WERI-Rb-1 (cell line): ENCODE measurements at places on chromosomes 11 and 22.

GRCh38 chr11:79937676-79938334, 497.0 kb upstream of the TENM4 start:
- no peak for DNase-seq

DNA sequence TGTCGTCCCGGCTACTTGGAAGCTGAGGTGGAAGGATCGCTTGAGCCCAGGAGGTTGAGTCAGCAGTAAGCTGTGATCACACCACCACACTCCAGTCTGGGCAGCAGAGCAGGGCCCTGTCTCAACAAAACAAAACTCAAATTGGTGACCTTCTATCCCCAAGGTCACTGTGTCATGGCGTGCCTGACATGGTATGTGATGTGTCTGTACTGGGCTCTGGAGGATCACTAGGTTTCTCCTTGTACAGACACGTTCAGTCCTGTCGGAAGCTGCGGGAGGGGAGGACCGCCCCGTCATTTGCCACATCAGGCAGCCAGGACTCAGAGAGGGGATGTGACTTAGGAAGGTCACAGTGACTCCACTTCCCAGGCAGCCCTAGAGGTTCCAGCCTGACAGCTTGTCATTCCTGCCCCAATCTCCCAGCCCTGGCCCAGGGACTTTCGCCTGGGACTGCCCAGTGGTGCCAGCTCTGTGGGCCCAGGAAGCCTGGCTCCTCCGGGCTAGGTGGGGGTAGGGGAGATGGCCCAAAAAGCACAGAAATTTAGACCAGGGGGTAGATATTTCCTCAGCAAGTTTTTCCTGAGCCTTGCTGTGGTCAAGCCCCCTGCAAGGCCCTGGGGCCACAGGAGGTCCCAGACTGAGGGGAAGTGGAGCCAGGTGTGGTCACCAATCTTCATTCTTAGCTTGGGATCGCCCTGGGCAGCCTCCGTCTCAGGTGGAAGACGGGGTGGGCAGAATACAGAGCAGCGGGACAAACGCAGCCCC, 53.2 kb downstream of the TRIOBP start:
- DNase-seq: no peak

DNA sequence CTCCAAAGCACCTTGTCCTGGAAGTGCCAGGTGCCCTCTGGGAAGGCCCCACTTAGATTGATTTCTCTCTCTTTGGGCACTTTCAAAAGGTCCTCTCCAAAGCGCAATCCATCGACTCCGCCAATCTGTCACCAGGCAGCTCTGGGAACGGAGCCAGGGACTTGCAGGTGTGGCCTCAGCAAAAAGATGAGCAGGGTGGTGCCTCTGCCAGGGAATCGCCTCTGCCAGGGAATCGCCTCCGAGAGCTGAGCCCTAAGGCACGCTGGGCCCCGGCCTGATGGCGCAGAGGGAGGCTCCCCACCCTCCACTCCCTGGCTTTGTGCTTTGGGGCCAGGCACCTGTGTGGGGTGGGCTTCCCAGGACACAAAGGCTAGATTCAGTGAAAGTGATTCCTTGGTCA, 1391.3 kb downstream of the TBC1D22A start:
- DNase-seq: no peak

- peak; percentile 68 for DNase-seq
These were observed 2.5 kb downstream of the CDC42EP2 start for GRCh38 chr11:65317025-65317786.

DNA sequence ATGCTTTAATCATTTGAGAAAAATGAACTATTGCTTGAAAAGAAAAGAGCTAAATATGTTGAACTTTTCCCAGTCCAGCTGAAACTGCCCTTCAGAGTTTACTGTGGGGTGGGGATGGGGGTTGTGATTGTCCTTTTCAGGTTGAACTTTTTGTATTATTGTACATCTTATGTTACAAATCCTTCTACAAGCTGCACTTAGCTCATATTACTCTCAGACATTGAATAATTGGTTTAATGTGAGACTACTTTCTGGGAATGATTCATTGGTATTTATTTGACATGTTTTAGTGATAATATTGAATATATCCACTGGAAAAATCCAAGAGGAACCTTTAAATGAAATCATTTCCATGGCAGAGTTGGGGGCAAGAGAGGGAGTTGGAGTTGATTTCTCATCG, 84.9 kb downstream of the ATXN10 start:
- no peak for DNase-seq

GRCh38 chr22:32868946-32869345, 67.4 kb downstream of the TIMP3 start:
- DNase-seq: no peak

GRCh38 chr22:31651664-31652063, 10.4 kb downstream of the PISD start:
- no peak for DNase-seq

DNA sequence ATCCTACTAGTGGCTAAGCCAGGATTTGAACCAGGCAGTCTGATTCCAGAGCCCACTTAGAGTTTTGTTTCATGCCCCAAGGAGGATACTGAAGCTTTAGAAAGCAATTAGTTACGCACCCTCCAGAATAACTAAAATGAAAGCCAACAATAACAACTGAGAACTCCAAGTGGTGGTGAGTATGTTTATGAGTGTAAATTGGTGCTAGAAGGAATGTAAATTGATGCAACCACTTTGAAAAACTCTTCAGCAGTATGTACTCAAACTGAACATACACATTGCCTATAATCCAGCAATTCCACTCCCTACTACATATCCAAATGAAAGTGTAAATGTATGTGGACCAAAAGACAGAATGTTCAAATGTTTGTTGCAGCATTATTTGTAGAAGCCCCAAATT, 6.7 kb upstream of the ARL14EP start:
- DNase-seq: no peak

- DNase-seq: peak; percentile 71
These were observed 2.9 kb upstream of the SGSM1 start for GRCh38 chr22:24803064-24803542.

- DNase-seq: no peak
These were observed 3.1 kb downstream of the CD3D start for GRCh38 chr11:118339281-118339961.

DNA sequence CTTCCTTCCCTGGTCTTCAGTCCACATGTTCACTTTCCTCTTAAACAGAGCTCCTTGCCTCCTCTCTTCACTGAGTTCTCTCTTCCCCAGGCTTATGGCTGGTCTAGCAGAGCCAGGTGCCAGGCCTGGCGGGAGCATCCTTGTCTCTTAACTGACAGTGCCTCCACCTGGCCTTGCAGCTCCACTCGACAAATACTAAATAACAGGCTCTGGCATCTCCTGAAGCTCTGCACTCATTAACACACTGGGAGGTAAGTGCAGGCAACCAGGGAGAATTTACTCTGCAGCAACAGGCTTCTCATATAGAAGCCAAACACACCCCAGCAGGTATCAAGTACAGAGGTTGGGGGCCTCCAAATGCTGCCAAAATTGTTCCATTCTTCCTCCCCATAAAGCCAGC, 438.1 kb downstream of the SOX6 start:
- DNase-seq: no peak

DNA sequence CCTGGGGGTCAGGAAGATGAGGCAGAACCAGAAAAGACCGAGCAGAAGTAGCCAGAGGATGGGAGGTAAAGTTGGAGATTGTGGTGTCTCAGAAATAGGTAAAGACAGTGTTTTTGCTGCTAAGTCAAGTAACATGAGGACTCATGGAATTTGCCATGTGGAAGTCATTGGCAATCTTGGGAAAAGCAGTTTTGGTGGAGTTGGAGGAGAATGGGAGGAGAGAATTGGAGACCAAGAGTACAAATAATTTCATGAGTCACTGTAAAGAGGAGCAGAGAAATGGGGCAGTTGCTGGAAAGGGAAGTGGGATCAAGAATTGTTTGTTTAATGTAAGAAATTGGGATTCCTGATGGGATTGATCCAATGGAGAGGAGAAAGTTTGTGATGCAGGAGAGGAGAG, 111.7 kb downstream of the LRRC32 start:
- no peak for DNase-seq

GRCh38 chr11:78429660-78430059, 12.0 kb upstream of the GAB2 start:
- no peak for DNase-seq

DNA sequence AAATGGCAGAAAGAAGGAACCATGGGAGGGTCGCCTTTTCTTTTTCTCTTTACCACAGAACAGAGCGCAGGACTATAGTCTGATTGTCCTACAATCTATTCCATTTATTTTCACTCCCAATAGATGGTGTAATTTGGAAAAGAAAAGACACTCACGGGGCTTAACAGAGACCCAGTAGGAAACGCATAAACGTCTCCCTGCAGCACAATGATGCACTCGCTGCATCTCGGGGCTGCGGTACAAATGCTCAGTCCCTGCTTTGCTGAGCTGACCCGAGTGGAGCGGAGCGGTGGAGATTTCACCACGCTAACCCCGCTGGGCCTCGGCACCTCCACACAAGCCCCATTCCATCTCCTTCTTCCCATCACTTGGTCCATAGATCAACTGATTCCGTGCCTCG, 1.5 kb downstream of the FEZ1 start:
- no peak for DNase-seq

- DNase-seq: peak; percentile 89
These were observed 663.7 kb upstream of the B3GAT1 start for GRCh38 chr11:135075740-135076139.

- DNase-seq: no peak
These were observed 67.6 kb downstream of the NAT10 start for GRCh38 chr11:34173050-34173449.

DNA sequence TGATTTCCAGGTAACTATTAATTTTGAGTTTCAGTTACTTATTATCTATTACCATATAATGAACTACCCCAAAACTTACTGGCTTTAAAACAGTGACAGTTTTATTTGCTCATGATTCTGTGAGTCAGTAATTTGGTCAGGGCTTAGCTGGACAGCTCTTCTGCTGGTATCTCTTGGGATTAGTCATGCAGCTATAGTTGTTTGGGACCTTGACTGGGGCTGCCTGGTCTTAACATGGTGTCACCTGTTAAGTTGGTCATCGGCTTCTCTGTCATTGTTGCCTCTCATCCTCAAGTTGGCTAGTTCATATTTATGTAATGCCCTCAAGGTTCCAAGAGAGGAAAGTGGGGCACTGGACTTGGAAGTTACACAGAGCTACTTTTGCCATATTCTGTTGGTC, 177.5 kb downstream of the TMEM135 start:
- DNase-seq: no peak

DNA sequence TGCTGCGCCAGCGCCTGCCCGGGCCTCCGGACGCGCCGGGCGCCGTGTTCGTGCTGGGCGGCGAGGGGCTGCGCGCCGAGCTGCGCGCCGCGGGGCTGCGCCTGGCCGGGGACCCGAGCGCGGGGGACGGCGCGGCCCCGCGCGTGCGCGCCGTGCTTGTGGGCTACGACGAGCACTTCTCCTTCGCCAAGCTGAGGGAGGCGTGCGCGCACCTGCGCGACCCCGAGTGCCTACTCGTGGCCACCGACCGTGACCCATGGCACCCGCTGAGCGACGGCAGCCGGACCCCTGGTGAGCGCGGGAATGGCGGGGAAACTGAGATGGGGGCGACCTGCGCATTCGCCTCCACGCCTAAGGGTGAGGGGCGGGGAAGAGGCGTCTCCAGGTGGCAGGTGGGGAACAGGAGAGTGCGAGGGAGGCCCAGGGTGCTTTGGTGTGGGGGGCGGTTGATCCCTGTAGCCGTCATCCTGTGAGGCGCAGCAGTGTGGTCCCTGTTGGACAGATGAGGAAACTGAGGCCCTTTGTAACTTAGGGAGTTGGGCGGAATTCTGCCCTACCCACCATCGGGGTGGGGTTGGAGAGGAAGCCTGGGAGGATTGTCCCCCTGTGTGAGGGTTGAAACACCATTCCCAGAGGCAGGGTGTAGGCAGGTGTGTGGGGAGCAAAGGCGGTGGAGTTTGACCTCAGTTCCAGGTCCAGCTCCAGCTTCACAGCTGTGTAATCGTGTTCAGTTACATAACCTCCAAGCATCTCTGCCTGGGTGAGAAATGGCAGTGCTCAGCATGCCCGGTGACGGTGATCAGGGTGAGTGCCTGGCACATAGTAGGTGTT, 758 bp downstream of the PDXP start:
- peak; percentile 53 for DNase-seq

DNA sequence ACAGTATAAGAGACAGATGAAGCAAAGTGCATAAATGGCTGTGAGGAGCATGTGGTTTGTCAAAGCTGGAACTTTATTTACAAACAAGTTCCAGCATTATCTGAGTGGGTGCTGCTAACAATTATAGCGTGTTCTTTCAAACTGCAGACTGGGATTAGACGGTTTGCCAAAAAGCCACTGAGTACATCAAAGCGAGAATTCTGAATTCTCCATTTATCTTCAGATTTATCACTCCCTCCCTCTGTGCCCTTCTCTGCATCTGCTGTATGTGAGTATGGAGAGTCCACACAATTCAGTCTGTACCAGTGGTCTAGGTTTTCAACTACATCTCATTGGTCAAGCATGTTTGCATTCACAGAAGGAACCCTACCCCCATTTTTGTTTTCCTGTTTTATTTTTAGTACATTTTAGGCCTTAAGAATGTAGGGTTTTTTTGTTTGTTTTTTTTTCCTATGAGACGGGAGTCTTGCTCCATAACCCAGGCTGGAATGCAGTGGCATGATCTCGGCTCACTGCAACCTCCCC, 18.1 kb upstream of the INCENP start:
- no peak for DNase-seq

DNA sequence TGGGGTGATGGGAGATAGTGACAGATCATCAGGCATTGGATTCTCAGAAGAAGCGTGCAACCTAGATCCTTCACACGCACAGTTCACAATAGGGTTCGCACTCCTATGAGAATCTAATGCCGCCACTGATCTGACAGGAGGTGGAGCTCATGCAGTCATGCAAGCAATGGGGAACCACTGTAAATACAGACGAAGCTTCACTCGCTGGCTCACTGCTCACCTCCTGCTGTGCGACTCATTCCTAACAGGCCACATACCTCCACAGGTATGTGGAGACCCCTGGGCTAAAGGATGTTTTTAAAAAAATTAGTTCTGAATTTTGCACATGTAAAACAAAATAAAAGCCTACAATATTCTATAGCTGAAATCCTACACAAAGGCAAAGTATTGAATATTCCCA, 20.5 kb upstream of the TEAD1 start:
- no peak for DNase-seq

GRCh38 chr22:41247703-41248102, 7.0 kb upstream of the CHADL start:
- DNase-seq: no peak

DNA sequence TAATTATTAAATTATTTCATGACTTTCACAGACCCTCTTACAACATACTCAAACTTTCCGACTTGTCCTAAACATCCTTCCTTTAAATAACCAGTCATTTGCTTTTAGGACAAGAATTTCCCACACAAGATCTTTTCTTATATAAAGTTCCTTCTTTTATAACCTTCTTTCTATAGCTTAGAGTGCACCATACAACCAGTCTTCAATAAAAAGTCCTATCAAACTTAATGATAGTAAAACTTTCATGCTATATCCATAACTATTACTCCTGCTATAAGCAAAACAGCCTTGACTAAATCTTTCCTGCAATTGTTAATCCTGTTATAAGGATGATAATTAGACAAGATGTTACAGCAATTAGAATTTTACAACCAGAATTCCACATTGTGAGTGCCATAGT, 47.4 kb downstream of the ZNF280B start:
- DNase-seq: no peak

DNA sequence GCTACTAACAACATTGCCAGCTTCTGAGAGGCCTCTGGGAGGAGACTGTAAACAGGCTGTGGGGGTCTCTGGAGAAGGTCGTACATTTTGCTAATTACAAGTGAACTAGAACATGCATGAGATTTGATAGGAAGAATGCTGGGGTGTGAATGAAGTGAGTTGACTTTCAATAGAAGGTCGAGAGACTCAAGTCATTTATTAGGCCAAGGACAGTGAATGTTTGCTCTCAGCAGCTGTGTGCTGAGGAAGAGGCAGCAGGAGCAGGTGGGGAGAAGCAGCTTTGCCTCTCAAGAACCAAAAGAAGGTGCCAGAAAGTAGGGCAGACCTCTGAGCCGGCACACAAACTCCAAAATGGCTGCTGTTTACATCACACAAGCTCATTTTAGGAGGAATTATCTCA, 91.7 kb downstream of the PIWIL4 start:
- no peak for DNase-seq
